ENCODE measurements at places on chromosomes 11 and 22.

DNA sequence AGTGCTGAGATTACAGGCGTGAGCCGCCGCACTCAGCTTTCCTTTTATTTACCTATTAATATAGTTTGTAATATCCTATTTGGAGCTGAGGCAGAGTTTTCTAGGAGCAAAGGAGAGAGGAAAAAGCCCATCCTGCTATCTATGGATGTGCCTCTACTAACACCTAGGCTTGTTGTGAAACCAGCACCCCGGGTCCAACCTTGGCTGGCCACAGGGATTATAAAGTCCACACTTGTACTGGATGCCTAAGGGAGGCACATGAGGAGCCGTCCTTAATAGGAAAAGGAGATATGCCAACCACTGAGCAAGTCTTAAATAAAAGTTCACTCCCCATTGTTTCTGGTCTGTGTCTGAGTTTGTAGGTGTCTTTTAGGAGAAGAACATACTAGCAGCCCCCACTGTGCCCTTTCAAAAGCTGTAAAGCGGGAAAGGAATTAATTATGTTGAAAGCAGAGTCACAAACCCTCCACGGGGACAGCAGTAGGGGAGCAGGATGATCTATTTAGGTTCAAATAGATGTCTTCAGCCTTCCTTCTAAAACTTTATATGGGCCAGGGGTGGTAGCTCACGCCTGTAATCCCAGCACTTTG lies 29.3 kb downstream of the RRP7A start:
- no peak for DNase-seq

DNA sequence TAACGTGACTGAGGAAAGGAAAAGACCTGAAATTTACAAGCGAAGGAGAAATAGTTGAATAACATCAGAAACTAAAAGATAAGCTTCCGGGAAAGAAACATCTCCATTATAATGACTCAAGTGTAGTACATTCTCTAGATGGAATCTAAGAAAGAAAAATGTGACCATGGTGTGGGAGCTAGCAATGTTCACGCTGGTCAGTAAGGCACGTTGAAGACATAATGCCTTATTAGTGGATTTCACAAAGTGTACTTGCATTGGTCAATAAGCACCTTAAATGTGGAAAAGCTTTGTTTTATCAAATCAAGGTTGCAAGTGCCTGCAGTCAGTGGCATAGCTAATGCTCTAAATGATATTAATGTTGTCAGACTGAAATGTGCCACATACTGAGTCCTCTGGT lies 2.8 kb upstream of the LARGE1 start:
- no peak for DNase-seq

DNA sequence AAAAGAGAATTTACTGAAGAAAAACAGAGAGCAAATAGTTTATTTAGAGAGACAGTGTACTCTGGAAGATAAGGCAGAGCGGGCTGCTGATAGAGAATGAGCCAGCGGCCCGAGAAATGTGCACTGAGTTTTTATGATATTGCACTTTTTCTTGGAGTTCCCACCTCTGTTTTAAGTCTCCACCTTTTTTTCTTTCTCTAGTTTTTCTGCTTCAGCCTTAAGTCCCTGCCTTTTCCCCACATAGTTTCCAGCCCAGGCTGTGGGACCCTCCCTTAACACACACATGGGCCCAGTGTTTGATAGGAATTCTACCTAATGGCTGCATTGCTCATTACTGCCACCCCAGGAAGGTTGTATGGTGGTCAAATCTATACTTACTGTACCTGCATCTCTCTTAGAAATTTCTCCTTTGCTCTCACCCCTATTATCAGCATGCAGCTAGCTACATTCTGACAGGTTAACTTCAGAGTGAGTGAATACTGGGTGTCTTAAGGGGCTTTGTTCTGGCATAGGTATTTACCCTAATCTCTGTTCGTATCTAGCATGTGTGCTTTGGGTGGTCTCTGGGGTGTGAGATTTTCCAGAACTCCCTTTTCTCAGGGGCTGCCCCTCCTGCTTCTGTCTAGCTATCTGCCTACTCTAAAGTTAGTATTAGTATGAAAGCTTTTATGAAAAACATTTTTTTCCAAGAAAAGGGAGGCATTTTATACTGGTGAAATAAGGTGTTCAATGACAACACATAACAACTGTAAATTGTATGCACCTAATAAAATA lies 127.3 kb upstream of the TOP3B start:
- DNase-seq = no peak

DNA sequence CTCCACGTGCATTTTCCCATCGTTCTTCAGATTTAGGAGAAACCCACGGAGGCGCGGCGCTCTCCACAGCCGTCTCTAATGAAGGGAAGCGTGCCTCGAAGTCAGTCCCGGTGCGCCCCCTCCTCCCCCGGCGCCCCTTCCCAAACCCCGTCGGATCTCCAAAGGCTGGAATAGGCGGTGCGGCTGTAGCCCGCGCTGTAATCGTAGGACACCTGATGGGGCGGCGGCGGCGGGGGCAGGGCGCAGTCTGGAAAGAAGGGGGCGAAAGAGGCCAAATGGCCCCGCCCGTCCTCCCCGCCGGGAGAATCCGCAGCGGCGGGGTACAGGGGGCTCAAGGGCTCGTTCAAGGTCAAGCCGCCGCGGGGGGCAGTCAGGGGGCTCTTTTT lies 1.3 kb downstream of the FAM181B start:
- no peak for DNase-seq

DNA sequence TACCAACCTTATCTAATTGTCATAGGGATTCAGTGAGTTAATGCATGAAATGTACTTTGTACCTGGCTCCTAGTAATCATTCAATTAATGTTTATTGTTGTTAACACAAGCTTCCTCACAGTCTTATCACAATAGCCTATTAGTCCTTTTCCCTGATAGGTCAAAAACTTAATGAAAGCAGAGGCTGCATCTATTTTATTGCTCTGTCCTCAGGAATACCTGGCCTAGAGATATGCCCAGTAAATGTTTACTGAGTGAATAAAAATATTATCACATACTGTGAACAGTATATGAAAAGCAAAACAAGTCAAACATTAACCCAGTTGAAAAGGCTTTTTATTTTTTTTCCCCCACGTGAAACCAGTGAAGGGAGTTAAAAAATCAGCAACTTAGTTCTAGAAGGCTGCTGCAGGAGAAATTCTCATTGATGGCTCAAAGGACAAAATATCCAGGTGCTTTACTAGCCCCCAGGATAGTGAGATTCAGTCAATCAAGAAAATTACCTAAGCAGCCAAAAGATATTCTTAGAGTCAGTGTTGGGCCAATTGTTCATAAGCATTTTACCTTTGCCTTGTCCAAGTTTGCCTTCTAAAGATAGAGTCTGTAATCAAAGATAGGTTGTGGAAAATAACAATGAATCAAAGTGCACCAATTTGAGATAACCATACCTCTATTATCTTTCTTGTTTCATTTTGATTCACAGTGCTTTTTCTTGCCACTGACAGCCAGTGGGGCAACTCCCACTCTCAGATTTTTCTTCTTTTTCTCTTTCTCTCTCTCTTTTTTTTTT lies 34.4 kb upstream of the SLC6A5 start:
- no peak for DNase-seq

Data from substantia nigra (tissue), 51 donors.